Right kidney (tissue), 9 donors: ENCODE measurements at places on chromosomes 7 and 10.

DNA sequence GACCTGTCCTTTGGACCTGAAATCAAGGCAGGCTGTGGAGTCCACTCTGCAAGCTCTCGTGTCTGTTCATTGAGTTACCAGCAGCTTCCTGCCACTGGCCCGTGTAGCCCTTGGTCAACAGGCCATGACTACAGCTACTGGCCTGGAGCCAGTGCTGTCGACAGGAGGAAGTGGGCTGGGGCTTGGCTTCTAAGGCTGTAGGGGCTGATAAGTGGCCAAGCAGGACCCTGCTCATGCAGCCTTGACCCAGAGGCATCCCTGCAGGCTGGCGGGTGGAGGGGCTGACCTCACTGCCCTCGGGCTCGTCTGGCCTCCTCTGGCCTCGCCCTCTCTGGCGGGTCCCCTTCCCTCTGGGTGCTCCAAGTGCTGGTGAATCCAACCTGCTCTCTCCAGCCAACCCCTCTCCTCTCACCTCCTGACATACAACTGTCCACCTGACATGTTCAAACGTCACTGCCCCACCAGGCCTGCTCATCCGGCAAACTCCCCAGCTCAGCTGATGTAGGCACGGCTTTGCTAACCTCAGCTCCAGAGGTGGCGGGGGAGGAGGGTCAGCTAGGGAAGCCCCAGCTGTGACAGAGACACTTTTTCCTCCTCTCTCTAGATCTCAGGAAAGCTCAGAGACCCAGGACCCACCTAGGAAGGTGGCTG is 188.6 kb upstream of the LYZL2 start:
- peak; percentile 51 for DNase-seq

DNA sequence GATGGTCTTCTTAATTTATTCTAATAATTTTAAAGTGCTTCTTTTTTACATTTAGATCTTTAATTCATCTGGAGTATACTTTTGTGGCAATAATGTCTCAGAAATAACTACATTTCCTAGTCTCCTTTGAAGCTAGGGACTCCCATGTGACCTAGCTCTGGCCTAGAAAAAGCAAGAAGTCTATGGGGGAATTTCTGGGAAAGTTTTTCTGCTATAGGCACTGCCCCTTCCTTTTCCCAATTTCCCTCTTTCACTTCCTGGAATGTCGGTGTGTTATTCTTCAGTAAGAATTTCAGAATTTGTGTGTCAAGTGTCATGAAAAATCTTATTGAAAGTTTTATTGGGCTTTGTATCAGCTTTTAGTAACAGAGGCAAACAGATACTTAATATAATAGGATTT is 94.6 kb upstream of the LRRC4 start:
- no peak for DNase-seq

- peak; percentile 39 for DNase-seq
These were observed 12.1 kb upstream of the RHBDD2 start for GRCh38 chr7:75866489-75867389.

- DNase-seq: no peak
These were observed 76.4 kb downstream of the NKX6-2 start for GRCh38 chr10:132709471-132709951.

DNA sequence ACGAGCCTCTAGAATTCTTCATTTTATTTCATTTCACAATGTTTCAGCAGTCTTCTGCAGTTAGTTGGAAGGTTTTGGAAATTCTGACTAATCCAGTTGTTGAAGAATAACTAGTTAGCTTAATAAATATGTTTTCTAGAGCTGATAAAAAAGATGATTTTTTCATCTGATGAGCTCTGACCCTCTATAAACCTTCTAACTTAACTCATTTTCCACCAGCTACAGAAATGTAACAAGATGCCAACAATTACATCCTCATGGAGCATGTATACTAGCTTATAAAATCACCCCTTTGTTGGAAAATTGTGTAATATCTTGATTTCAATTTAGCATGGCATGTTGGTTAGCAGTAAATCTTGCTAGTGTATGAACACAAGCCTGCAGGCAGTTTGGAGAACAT is 33.1 kb downstream of the KAT6B start:
- no peak for DNase-seq

GRCh38 chr10:131942455-131942854 is 39.3 kb downstream of the BNIP3 start:
- DNase-seq: no peak

DNA sequence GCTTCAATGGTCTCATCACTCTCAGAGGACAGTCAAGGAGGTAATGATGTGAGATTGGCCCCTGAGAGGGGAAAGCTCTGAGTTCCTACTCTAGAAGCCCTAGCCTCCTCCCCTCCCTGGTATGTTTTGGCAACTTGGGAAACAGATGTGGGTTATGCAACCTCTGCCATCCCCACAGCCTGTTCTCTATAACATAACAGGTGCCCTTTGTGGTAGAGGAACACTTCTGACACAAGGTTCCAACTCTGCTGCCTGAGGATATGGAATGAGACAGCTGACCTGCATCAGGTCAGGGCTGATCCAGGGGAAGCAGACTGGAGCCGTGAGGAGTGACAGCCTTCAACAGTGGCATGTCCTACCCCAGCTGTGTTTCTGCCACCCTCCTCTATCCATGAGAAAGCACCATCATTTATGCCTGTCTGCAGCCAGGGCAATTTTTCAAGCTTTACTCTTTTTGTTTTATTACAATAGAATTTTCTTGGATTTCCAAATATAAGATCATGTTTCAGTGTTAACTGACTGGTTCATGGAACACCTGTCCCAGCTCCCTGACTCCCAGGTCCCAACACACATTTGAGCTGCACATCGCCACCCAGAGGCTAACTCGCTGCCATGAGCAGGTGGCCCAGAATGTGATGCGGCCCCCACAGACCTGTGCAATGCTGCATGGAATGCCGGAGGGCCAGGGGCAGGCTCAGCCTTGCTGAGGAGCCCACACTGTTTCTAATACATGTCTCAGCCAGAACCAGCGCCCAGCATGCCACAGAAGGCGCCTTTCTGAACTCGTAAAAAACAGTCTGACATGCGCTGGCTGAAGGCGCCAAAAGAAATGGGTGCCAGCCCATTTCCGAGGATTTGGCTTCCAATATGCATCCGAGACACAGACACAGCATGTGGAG is 124.8 kb upstream of the CHST15 start:
- DNase-seq: no peak

DNA sequence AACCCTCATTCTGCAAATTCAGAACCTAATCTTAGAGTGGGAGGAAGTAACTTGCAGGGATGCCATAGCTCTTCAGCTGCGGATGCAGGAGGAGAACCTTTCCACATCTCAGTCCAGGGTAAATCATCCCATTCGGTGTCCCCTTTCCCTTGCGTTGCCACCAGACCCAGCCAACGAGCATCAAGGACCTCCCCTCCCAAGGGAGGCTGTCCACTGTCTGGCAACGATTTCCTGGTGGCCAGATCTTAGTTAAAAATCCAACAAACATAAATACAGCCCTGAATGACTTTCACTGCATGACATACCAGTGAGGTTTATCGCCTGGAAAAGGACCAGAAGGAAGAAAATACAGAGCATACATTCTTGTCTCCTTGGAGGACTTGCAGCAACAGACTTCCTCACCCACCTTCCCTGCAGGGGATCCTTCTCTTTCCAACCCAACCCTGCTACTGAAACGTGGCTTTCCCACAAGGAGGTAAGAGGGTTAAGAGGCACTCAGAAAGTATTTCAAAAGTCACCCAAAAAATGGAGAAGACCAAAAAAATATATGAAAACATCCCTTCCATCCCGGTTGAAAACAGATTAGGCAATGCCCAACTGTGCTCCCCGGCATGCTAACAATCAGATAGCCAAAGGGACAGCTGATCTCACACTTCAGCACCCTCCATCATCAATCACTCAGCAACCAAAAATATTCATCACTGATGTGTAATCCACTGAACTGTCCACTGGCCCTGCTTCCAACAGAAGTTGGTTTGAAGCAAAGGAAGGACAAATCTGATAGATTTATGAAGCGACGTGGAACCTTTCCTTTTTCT is 206.6 kb downstream of the TNS3 start:
- DNase-seq: no peak

- no peak for DNase-seq
These were observed 330.1 kb downstream of the EXOC4 start for GRCh38 chr7:133582766-133583523.

DNA sequence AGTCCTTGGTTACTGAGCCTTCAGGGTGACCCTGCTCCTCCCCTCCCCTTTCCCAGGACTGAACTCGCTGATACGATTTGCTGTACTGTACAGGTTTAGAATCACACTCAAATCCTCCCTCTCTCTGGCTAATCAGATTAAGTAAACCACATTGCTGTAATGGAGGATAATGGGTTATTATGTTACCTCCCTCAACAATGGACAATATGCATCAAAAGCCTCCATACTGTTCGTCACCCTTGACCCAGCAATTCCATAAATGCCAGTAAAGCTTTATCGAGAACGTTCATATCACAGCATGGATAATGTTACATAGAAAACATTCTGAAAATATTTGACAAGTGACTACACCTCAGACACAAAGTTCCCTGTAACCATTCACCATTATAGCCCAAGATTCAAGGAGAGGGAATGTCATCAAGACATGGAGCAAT is 61.7 kb downstream of the FAM107B start:
- DNase-seq: no peak

GRCh38 chr7:146479040-146479439 is 362.4 kb downstream of the CNTNAP2 start:
- no peak for DNase-seq

DNA sequence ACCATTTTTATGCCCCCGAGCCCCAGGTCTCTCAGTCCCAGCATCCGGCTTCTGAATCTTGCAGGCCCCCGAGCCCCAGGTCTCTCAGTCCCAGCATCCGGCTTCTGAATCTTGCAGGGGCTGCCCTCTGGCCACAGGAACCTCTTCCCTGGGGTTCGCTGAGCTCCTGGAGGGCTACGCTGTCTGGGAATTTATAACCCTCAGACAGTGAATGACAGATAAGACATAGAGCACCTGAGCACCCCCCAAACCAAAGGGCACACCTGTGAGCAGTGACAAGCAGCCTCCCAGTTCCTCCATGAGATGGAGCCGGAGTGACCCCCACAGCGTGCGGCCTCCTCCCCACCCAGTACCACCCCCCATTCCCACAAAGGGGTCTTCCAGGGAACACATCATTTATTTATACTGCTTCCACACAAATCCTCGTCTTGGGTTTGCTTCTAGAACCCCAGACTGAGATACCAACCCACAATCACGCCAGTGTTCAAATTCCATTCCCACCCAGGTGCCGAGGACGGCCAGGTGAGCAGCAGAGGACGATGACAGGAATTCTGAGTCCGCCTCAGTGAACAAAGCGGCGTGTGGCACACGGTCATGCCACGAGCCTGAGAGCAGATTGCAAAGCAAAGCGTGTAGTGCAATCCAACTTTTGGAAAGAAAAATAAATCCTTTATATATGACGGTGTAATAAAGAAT is 57.7 kb upstream of the FAM20C start:
- no peak for DNase-seq

DNA sequence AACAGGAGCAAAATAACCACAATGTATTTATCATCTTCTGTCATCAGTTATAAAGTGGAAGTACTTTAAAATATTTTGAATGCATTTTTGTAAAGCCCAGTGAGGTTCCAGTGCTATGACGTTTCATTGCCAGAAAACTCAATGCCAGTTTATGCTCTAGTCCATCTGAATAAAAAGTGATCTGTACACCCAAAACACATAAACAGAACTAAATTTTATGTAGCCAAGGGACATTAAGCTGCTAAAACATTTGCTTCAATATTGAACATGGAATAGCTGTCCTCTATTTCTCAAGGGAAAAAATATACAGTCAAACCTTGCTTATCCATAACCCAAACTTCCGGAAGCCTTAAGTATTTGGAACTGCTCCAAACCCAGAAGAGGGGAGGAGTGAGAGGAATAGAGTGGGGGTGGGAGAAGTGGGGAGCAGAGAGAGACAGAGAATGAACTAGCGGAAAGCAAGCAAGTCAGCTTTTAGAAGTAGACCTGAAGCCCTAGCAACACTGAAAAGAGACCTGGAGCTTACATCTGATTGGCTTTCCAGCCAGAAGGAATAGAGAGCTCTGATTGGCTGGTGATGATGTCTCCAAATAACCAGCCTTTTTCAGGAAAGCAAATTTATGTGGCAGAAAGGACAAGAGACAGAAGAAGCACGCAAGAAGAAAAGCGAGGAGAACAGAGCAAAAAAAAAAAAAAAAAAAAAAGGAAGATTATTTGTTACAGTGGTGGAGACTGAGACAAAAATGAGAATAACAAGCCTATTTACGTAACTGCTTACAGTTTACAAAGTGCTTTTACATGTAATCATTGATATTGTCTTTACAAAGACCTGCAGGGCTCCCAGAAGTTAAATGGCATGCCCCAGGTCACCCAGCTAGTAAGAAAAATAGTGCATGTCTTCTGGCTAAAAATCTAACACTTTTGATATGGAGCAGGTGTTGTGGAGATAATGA is 196.0 kb downstream of the RNLS start:
- DNase-seq: peak; percentile 48

GRCh38 chr7:97005183-97006054 is at the start of gene DLX6:
Gene DLX6 (plus strand): TSS chr7:97005553. CDS start chr7:97005978, 425 bp downstream.
- peak; percentile 69 for DNase-seq

DNA sequence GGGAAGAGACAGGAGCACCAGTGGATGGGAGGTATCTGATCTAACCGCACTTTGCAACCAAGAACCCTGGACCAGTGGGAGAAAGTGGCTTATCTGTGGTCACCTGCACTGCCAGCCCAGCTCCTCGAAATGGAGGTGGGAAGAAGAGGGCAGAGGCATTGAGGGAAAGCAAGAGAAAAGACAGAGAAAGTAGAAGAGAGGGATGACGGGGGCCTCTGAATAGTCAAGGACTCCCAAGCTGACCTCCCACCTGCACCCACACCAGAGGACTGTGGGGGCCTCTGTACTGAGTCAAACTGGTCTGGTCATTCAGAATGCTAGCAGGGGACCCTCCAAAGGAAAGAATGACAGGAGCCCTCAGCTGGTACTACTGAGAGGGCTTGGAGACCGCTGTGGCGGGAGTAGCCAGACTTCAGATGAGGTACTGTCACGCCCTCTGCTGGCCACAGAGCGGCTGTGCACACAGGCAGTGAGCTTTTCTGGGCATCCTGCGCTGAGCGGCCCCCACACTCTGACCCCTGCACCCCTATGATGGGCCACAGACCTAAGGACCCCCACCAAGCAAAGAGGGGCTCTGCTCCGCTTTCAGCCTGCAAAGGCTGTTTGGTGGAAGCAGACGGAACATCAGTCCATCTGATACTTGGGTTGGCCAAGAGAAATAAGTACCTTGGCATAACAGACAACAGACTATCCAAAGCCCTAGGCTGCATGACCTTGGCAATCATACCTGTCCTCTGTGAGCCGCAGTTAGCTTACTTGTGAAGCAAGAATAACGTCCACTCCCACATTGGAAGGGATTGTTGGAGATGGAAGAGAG is 112.9 kb downstream of the COL13A1 start:
- peak; percentile 63 for DNase-seq

DNA sequence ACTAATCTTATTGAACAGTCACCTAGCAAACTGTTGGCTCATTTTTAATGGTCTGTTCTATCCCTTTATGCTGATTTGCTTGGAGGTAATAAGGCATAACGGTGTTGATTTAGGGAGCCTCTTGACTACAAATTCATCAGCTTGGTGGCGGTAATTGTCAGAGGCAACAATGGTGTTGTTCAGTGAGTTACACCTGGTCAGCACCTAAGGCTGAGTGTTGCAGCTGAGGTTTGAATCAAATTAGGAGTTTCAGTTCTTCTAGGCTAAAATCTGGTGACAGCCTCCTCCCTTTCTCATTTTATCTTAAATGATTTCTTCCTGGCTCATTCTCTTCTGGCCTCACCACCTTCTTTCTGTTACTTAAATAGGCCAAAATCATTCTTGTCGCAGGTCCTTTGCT is 42.3 kb upstream of the SP8 start:
- DNase-seq: no peak

GRCh38 chr10:71465551-71466252 is 69.0 kb downstream of the CDH23 start:
- DNase-seq: peak; percentile 27
